NCI-H524 treated with DMSO at 0.1 percent for 48 hours (cell line): ENCODE measurements at places on chromosomes 11 and 22.
A peak's percentile ranks its signal among the peaks of the same experiment; 100 is the strongest.

- DNase-seq = no peak
These were observed 47.7 kb downstream of the CWC15 start for GRCh38 chr11:94925422-94926270.

DNA sequence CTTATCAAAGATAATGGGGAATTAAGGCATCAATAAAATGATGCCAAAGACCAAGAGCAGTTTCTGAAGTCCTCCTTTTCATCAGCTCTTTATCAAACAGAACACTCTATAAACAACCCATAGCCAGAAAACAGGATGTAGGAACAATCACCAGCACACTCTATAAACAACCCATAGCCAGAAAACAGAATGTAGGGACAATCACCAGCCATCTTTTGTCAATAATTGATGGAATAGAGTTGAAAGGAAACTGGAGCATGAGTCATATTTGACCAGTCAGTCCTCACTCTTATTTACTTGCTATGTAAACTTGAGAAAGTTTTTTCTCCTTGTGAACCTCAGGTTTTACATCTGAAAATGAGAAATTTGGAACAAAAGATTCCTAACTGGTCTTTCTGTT, 10.0 kb downstream of the MS4A2 start:
- no peak for DNase-seq

DNA sequence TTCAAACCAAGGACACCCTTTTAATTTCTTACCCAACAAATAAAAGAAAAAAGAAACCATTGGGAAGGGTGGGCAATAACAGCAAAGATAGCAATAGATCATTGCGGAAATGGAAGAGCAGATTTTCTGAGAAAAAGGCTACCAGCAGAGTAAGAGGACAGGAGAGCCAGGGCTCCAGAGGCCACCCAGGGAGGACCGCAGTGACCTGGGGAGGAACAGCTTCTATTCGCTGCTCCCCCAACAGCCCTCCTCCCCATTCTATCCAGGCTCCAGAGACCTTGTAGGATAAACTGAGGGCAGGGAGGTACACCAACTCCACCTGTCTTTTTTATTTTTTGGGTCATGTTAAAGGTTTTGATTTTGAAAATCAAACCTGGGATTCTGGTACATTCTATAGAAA, 59.8 kb downstream of the SYN3 start:
- no peak for DNase-seq

- DNase-seq = peak; percentile 47
These were observed 48.3 kb downstream of the RPUSD4 start for GRCh38 chr11:126163074-126163700.

DNA sequence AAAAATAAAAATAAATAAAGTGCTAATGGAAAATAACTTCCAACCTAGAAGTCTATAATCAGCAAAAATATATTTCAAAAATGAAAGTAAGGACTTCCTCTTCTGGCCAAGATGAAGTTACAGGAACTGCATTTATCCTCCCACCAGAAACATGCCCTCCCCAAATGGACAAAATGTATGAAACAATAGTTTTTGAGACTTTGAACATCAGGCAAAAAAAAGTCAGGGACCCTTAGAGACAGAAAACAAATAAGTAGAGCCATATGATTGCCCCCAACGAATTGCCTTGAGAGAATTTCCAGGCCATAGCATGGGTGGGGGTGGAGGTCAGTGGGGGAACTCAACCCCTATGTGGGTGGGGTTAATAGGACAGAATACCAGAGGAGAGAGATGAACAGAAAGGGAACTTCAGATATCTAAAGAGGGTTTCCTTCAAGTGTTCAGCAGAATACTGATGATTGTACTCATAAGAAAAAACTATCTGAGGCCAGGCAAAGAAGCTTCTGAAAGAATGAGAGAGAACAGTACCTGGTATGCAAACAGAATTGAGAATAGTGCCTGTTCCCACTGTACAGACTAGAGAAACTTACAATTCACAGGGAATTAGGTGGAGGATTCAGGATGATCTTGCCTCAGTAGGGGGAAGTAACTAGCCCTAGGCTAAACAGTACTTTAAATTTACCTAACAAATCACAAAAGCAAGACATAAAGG, 26.6 kb upstream of the IL10RA start:
- no peak for DNase-seq

DNA sequence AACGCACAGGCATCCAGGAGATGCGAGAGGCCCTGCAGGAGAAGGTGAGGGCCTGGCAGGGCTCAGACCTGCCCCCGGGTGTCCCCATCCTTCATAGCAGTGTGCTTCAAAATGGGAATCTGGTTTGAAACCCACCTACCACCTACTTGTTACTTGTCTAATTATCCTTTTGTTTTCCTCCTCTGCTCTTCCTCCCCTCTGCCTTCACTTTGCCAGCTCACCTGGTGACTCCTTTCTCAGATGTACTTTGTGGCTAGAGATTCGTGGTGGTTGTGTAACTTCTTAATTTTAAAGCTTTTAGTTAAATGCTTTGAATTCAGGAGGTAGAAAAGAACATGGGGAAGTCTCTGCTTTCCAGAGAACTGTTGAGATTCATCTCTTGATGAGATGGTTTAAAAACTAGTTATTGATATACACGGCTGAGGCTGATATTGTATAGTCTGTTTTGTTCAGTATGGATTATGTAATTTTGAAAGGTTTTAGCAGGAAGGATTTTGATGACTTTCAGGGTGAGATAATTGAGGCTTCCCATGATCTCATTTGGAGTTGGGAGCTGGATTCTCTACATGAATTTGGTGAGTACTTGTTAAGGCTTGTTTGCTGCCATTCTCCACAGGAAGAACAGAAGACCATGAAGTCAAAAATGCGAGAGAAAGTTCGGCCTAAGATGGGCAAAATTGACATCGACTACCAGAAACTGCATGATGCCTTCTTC, 8.0 kb downstream of the SF3B2 start:
- DNase-seq = no peak

DNA sequence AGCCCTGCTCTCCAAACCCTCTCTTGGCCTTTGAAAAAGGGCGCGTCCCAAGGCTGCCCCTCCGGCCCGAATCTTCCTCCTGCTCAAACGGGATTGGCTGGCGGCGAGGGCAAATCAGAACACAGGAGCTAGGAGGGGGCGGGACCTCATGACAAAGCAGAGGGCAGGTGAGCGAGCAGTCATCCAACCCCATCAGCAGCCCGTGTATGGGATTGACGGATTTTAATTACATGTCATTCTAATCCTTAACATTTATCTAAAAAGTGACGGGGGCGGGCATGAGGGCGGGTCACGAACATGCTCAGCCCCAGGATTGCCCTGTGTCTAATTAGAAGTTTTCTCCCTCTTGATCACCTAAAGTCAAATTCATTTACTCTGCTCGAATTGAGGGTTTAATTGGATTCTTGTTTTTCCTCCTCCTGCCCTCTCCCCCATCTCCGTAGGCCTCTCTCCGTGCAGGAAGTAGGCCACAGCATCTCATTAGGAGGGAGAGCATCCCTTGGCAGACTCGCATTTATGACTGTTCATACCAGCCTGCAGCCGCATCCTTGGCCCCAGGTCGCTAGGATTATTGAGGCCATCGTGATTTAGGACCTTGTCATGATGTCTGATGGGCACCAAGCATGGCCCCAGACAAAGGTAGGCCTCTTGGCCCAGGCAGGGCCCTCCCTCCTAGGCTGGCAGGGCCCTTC, 147.1 kb downstream of the CHST1 start:
- DNase-seq = no peak

DNA sequence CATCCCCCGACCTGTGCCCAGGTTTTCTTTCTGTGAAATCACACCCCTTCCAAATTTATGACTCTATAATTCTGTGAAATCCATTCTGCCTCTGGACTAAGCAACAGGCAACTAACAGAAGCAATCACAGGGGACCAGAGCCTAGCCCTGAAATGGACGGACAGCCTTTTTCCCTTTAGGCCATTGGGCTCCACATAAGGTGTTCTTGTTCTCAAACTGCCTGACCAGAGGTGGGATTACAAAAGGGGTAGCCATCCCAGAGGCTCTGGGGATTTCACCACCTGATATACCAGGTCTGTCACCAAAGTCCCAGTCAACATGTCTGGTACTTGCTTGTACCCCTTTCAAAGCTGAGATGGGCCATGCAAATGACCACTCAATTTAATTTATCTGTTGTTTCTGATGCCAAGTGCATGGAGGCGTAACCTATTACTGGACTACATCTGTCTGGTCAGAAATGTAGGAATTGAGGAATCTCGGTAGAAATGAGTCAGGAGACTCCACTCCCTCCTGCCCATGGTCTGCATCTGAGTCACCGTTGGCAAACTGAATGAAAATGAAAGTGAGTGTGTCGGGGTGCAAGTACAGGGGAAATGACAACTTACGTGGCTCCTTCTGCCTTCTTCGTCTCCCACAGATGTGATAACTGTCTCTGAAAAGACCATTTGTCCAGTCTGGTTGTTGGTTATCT, 10.2 kb downstream of the DKK3 start:
- DNase-seq = no peak

DNA sequence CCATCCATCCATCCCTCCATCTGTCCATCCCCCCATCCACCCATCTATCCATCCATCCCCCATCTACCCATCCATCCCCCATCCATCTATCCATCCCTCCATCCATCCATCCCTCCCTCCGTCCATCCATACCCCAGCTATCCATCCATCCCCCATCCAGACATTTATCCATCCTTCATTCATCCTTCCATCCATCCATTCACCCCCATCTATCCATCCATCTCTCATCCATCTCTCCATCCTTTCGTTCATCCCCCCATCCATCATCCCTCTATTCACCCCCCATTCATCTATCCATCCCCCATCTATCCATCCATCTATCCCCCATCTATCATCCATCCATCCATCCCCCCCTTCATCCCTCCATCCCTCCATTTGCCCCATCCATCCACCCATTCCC, 97.5 kb downstream of the MPPED1 start:
- no peak for DNase-seq

GRCh38 chr11:86243396-86243795, 1.2 kb upstream of the EED start:
- DNase-seq = no peak

DNA sequence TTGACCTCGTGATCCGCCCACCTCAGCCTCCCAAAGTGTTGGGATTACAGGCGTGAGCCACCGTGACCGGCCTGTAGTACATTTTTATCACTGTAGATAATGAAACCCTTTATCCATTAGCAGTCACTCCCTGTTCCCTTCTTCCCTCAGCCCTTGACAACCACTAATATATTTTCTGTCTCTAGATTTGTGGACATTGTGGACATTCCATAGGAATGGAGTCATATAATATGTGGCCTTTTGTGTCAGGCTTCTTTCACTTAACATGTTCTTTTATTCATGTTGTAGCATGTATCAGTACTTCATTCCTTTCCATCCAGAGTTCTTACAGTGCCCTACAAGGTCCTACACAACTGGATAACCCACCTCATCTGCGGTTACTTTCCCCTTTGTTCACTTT, 30.5 kb downstream of the RRM1 start:
- no peak for DNase-seq
